Activated CD4-positive, alpha-beta memory T cell treated with anti-CD3 and anti-CD28 coated beads for 36 hours (primary cell): ENCODE measurements at places on chromosomes 2 and 18. TPM values are rescaled to one million over a fixed set of nuclear protein-coding genes. Genes with fewer than 3 reads are reported as not detected.
A peak's percentile ranks its signal among the peaks of the same experiment; 100 is the strongest.

DNA sequence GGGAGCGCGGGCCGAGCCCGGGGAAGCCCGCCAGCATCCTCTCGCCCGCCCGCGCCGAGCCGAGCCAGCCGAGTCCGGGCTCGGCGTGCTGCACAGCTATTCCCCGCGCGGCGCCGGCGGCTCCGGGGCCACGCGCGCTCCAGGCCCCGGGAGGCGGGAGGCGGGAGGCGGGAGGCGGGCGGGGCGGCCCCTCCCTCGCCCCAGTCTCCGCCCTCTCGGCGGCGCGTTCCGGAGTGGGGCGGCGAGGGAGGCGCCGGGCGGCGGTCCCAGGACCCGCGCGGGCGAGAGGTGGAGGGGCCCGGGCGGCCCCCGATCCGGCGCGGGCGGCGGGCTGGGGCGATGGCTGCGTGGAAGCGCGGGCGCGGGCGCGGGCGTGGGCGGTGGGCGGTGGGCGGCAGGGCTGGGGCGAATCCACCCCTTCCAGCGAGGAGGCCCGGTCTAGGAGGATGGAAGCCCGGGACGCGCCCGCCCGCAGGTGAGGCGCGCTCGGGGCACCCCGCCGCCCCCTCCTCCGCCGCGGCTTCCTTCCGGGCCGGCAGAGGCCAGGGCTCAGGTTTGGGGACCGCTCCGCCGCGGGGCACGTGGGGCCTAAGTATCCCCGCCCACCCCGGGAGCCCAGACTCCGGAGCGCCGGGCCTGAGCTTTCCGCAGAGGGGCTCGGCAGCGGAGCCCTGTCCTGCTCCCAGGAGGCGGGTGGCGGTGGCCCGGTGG, at the start of gene ADCY3:
Gene ADCY3 (minus strand): TSS at position 140 of the 711 bp plus-strand sequence. CDS start 1,250 bp downstream, outside the sequence.
- H3K27ac ChIP-seq: peak within 1 kb of the TSS; percentile 94
- DNase-seq: peak; percentile 77
- peak within 1 kb of the TSS; percentile 97 for H3K4me3 ChIP-seq

Gene TMEM150A
- total RNA-seq: 1.6 TPM

DNA sequence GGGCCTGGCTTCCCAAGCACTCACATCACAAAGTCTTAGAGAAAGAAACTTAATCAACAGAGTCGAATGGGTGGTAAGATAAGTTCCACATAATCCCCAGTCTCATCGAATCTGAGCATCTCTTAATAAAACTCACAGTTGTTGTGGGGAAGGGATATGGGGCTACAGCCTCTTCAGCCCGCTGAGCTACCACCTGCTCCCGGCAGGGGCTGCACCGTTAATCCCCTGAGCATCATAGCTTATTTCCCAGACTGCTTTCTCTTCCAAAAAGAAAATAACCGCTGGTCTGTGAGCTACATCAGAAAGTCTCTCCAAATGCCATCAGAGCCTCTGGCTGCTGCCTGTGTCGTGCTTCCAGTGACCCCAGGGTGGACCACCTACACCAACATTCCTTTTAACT, 139.4 kb upstream of the CELF4 start:
- H3K4me3 ChIP-seq: no peak overlapping the region
- H3K27me3 ChIP-seq: no peaks in the 10 kb centered on the region
- H3K4me1 ChIP-seq: no peaks in the 10 kb centered on the region

DNA sequence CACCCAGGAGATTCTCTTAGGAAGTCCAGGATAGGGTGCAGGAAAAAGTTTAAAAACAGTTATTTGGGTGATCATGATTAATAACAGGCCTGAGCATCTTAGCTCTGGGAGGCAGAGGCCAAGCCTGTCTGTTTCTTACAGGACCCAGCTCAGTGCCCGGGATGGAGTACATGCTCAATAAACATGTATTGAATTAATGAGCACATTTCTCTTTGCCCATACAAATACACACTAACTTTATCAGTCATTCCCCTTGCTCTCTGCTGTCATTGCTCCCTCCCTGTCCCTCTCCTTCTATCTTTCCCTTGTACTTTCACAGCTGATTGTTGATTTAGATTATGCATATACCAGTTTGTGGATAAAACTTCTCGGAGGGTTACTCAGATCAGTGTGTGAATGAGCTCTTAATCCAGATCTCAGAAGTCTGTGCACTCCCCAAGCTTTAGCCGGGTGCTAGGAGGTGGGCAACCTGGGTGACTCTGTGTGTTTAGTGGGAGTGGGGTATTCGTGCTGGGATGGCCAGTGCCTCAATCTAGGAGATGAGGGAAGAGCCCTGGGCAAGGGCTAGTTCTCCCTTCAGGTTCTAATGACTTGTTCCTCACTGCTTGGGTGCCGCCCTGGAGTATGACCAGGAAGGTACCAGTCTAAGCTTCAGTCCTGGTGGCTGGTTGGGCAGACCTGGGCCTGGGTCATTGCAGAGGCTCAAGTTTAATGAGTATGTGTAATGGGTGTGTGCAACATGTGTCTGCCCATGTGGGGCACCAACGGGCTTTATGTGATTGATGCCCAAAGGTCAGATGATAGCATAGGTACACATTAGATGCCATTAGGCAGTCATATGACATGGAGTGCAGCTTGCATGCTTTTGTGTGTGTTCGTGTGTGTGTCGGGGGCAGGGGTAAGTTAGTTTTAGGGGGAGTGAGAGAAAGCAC, 10.6 kb downstream of the EMX1 start:
- peaks cover 23% of the 10 kb centered on the region for H3K27me3 ChIP-seq
- peaks cover 4% of the 10 kb centered on the region for H3K4me1 ChIP-seq
- H3K36me3 ChIP-seq: no peaks in the 10 kb centered on the region
- DNase-seq: no peak
- no peak overlapping the region for H3K4me3 ChIP-seq
- H3K27ac ChIP-seq: no peak overlapping the region

GRCh38 chr18:7616661-7617060, 49.5 kb downstream of the PTPRM start:
- H3K27ac ChIP-seq: no peak overlapping the region
- H3K4me1 ChIP-seq: no peaks in the 10 kb centered on the region
- no peak overlapping the region for H3K4me3 ChIP-seq

Gene ELOA2
- total RNA-seq: not detected

GRCh38 chr18:28766027-28766426, 589.1 kb upstream of the CDH2 start:
- no peak overlapping the region for H3K27ac ChIP-seq
- no peak for DNase-seq
- H3K27me3 ChIP-seq: no peaks in the 10 kb centered on the region
- no peaks in the 10 kb centered on the region for H3K36me3 ChIP-seq
- H3K4me1 ChIP-seq: no peaks in the 10 kb centered on the region

Gene RUFY4
- 0.93 TPM for total RNA-seq

DNA sequence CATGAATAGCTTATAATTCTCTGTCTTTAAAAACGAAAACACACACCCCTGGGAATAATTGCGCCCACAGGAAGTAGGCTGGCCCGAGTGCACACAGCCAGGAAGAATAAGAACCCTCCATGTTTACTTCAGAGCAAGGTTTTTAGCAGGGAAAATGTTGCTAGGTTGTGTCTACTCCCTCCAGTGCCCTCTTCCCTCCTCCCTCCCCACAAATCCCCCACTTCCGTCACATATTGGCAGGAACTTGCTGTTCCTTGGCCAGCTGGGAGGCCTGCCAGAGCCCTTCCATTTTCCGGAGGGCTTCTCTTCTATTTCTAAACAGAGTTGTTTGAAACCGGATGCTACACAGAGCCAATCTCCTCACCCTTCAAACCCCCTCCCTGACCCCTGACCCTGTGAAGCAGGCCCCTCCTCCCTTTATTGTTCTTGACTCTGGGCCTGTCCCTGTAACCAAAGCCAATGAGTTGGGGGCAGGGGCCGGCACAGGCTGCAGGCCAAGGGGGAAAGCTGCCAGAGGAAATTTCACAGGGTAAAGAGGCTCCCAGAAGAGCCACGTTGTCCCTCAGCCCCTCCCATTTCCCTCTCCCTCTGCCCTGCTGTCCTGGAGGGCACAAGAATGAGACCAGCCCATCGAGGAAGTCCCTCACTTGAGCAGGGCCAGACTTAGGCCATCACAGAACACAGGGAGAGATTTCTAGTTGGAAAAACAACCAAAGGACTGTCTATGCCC, 49.8 kb upstream of the LGALSL start:
- no peak overlapping the region for H3K4me3 ChIP-seq
- no peaks in the 10 kb centered on the region for H3K4me1 ChIP-seq
- no peak overlapping the region for H3K27ac ChIP-seq
- peaks cover 2% of the 10 kb centered on the region for H3K27me3 ChIP-seq

GRCh38 chr18:34818064-34818463, 108.0 kb downstream of the DTNA start:
- H3K27me3 ChIP-seq: peaks cover 14% of the 10 kb centered on the region
- no peaks in the 10 kb centered on the region for H3K4me1 ChIP-seq
- no peak overlapping the region for H3K4me3 ChIP-seq
- H3K27ac ChIP-seq: no peak overlapping the region
- DNase-seq: no peak

Gene GCG
- total RNA-seq: not detected

- peaks cover 2% of the 10 kb centered on the region for H3K4me1 ChIP-seq
- H3K27ac ChIP-seq: no peak overlapping the region
- DNase-seq: no peak
- no peak overlapping the region for H3K4me3 ChIP-seq
- no peaks in the 10 kb centered on the region for H3K27me3 ChIP-seq
Observed at GRCh38 chr2:68915393-68915792, 37.3 kb downstream of the GKN2 start.

Gene DLX1
- total RNA-seq: not detected

Gene TUBA3E
- not detected for total RNA-seq

Gene CFC1
- total RNA-seq: not detected

Gene ANKRD30B
- not detected for total RNA-seq

Gene PDE11A
- not detected for total RNA-seq

DNA sequence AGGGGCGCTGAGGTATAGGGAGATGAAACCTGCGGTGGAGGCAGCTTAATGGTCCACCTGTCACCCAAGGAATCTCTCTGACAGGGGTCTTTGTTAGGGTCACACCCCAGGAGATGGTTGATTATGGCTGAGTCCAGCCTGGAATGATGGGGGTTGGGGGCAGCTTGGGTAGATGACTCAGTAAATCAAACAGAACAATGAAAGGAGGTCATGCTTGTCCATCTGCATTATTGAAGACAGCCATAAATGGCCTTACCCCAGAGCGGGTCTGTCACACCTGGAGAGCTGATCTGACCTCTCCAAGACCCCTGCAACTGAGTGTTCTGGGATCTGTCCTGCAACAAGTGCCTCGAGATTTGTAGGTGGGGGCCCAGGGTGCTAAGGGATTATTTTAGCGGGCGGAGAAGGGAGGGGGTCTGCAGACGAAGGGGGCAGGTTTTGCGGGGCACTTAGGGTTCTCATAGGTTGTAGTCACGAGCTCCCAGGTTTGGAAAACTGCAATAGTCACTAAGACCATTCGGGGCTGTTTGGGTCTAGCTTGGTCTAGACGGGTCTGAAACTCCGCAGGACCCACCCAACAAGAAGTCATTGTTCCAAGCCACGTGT, 771 bp upstream of the IGFBP2 start:
- peaks cover 18% of the 10 kb centered on the region for H3K4me1 ChIP-seq
- DNase-seq: no peak
- H3K27ac ChIP-seq: no peak overlapping the region
- peaks cover 62% of the 10 kb centered on the region for H3K27me3 ChIP-seq
- peak overlapping the region; percentile 60 for H3K4me3 ChIP-seq
- no peaks in the 10 kb centered on the region for H3K36me3 ChIP-seq

Gene GBX2
- total RNA-seq: not detected

GRCh38 chr2:168076731-168077130, 170.7 kb downstream of the STK39 start:
- no peak for DNase-seq
- H3K36me3 ChIP-seq: peaks cover 16% of the 10 kb centered on the region
- H3K4me3 ChIP-seq: no peak overlapping the region
- no peaks in the 10 kb centered on the region for H3K27me3 ChIP-seq

GRCh38 chr18:34738175-34738894, 28.2 kb downstream of the DTNA start:
- no peaks in the 10 kb centered on the region for H3K27me3 ChIP-seq
- H3K36me3 ChIP-seq: no peaks in the 10 kb centered on the region
- DNase-seq: no peak
- no peak overlapping the region for H3K27ac ChIP-seq

DNA sequence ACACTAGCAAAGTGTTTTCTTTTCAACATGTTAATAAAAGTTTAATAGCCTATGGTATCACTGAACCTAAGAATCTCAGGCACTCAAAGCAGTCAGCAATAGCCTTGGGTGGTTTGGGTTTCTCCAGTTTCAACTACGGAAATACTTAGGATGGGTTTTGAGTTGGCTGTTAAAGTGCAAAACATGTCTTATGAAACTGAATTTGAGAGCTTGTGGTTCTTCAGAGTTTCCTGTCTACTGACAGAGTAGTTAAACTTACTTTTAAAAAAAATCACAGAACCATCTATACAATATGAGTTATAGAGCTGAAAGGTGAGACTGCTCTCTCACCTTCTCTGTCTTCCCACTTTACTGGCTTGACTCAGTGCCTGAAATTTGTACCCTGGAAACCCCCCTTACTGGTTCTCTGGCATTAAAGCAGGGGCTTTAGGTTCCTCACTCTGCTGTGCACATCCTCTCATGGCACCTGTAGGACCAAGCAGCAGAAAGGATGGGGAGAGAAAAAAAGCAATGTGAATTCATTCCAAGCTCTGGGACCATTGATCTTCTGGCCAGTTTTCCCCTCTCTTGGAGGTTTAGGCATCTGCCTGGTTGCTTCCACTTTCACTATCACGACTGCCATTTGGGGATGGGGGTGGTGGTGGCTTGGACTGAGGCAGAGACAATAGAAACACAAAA, 18.1 kb downstream of the CCDC141 start:
- peak overlapping the region; percentile 81 for H3K27ac ChIP-seq
- H3K27me3 ChIP-seq: no peaks in the 10 kb centered on the region
- peak overlapping the region; percentile 62 for H3K4me3 ChIP-seq
- peak; percentile 48 for DNase-seq
- peaks cover 12% of the 10 kb centered on the region for H3K36me3 ChIP-seq
- peaks cover 16% of the 10 kb centered on the region for H3K4me1 ChIP-seq

DNA sequence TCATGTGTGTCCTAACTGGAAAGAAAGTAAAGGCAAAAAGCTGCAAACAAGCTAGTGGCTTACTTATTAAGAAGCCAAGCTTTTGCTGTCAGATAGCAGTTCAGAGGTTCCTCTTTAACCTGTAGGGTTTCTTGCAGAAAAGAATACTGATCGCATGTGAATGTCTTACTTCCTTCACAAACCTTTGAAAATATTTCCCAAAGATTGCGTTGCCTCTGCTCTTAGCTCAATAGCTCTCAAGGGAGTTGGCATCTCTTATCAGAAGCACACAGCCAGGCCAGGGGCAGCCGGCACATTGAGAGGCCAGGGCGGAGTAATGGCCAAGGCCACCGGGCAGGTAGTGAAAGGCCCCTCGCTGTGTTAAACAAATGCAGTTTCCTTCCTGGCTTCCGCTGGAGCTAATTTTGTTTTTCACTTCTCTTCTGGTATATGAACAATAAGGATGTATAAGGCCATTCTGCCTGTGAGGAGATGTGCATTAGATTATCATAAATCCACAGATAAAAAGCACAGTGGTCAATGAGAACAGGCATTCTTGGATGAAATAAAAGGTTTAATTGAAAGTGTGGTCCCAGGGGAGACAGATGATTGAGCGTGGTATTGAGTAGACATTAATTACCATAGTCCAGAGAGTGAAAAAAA, 542.4 kb upstream of the NRP2 start:
- H3K27ac ChIP-seq: no peak overlapping the region
- H3K36me3 ChIP-seq: peaks cover 1% of the 10 kb centered on the region
- H3K4me3 ChIP-seq: no peak overlapping the region

- no peaks in the 10 kb centered on the region for H3K36me3 ChIP-seq
- no peak overlapping the region for H3K4me3 ChIP-seq
- DNase-seq: no peak
- H3K4me1 ChIP-seq: peaks cover 5% of the 10 kb centered on the region
- H3K27ac ChIP-seq: no peak overlapping the region
Observed at GRCh38 chr2:181070119-181070835, 89.9 kb downstream of the UBE2E3 start.

Gene TFPI
- not detected for total RNA-seq

GRCh38 chr2:149561309-149561926, 26.2 kb downstream of the MMADHC start:
- no peaks in the 10 kb centered on the region for H3K4me1 ChIP-seq
- H3K4me3 ChIP-seq: no peak overlapping the region
- DNase-seq: no peak
- no peak overlapping the region for H3K27ac ChIP-seq

Gene SIX2
- total RNA-seq: not detected
